ENCODE measurements at places on chromosomes 5 and 9.

DNA sequence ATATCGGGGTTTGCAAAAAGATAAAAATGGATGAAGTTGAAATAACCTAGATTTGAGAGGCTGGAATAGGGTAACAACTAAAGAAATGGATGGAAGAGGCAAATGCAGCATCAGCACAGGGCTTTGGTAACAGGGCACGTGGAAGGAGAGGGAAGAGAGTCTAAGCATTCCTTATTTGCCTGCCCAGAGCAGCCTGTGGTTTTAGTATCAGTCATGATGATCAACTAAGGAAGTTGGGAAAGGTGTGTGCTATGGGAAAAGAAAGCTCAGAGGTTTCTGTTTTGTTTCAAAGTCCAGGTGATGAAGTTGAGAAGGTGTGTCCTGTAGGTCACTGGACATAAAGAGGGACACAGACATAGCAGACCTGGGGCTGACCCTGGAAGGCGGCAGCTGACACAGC, 28.8 kb downstream of the GAS1 start:
- DNase-seq = no peak

- DNase-seq = no peak
Observed at GRCh38 chr5:147426640-147427327, 83.1 kb downstream of the DPYSL3 start.

- no peak for DNase-seq
Observed at GRCh38 chr5:142947427-142947709, 177.2 kb downstream of the ARHGAP26 start.

DNA sequence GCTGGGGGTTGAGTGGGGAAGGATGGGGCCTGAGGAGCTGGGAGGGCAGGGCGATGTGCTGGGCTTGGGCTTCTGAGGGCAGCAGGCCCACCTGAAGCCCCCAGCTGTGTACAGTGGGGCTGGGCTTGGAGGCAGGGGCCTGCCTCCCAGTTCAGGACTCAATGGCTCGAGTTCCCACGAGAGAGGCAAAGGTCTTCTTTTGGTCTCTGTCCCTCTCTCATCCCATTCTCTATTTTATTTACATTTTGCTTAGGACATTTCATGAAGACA, 180.6 kb downstream of the MACROH2A1 start:
- DNase-seq = no peak

DNA sequence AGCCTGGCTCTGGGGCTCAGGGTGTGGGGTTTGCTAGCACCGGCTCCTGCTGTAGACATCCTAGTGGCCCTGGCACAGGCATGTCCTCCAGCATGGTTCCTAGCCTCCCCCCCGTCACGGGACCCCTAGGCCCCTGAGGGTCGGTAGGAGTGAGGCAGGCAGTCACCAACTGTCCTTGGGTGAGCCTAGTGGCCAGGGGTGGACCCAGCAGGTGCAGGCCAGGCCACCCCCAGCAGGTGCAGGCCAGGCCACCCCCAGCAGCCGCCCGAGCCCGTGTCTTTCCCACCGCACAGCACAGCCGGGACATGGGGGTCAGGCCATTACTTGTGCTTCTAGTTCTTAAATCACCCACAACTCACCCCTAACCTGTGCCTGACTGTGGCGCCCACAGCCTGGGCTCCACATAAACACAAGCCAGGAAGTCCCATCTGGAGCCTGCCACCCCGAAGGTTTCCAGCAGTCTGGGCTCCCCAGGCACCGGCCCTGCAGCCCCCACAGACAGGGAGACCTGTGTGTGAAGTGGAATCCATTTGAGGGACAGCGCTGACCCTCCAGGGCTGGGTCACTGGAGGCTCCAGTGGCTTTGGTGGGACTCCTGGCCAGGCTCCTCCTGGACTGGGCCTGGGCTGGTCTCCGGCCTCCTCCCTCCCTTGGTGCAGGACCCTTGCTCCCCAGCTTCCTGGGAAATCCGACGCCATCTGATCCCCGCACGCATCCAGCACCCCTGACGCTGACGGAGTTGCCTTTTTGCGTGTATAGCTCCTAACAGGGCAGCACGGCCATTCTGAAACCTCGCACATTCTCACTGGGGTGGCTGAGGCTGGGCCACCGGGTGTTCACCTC, 114.1 kb upstream of the LPCAT1 start:
- no peak for DNase-seq

- no peak for DNase-seq
Observed at GRCh38 chr9:126708178-126708577, 94.5 kb downstream of the LMX1B start.

DNA sequence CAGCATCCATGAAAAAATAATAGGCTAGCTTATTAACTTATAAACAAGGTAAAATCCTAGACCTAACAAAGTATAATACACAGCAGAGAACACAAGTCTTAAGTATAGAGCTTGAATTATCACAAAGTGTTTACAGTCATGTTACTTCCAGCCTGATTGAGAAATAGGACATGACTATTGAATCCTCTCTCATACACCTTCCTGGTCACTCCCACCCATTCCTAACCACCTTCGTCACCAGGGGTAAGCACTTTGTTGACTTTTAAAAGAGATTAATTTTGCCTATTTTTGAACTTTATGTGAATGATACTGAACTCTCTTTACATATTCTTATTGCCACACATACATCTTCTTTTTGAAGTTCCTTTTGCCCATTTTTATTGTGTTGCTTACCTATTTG, 325.8 kb downstream of the PJA2 start:
- DNase-seq = no peak

GRCh38 chr5:11719888-11720481, 184.3 kb downstream of the CTNND2 start:
- no peak for DNase-seq

DNA sequence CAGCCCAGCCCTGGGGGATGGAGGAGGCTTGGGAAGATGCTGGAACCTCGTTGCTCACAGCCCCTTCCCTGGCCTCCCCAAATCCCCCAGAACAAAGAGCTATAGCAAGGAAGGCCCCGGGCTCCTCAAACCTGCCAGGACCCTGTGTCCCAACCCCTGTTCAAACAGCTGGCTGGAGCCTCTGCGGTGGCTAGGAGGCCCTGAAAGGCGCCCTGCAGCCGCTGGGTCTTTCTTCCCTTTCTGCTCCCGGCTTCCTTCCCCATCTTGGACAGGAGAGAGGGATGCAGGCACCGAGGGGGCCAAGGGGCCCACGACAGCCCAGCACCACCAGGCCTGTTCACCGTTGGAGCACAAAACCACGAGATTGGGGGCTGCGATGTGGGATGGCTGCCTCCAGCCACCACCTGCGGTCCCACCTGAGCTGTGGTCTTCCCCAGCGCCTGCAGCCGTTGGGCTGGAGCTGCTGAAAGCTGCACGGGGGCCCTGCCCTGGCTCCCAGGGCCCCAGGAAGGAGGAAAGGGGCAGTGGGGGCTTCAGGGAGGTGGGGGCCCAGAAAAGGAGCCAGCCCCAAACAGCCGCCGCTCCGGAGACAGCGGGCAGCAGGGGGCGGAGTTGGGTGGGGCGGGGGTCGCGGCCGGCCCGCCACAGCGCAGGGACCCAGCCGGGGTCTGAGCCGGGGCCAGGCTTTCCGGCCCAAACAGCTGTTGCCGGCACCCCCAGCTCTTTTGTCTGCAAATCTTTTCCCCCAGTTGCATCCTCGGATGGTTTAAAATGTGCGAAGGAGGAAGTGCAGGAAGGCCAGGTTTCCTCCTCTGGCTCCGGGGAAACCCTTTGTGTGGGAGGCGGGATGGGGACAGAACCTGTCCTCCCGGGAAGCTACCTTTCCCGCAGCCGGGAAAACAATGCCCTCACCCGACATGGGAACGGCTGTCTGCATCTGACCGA, 16.1 kb downstream of the NOTCH1 start:
- DNase-seq = no peak

DNA sequence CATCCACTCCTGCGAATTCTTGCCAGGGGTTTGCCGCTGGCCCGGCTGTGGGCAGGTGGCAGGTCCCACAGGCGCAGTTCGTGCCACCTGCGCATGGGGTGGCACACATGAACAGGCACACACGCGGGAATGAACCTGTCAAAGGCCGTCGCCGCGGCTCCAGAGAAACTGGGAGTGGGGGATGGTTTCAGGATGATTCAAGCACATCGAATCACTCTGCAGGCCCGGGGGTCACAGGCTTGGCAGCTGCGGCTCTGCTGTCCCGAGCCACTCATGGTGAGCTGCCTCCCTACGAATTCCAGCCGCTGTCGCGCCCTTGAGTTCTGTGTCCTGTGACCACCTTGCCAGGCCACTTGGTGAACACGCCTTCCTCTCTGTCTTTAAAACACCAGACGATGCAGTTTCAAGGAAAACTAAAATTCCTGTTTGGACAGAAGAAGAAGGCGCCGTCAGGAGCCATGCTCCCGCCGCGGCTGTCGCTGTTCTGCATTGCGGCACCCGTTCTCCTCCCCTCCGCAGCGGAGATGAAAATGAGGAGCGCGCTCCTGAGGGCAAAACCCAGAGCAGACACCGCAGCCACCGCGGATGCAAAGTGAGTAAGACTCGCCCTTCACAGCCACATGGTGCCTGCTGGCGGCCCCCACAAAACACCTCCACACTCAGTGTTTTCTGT, 15.4 kb upstream of the EXOC3 start:
- DNase-seq = no peak

DNA sequence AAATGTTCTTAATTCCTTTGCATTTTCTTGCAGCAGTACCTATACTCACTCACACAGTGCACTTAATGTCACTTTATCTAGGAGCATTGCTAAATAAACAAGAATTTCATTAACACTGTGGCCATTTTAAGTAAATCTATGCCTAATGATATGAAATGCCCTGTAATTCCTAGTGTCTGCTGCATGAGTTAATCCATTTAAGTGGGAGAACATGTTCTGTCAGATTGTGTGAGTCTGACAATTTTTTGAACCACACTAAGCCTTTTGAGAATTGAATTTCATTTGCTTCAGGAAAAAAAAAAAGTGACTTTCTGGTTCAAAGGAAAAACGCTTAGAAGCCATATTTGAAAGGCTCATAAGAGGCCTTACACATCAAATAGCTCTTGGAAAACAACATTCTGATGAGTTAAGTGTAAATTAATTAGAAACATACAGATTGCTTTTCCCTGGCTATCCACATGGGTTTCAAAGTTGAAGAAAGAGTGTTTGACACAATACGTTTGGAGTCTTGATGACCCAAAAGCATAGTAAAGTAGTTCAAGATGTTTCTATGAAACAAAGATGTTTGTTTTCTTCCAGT, 446.7 kb upstream of the GRAMD2B start:
- no peak for DNase-seq

DNA sequence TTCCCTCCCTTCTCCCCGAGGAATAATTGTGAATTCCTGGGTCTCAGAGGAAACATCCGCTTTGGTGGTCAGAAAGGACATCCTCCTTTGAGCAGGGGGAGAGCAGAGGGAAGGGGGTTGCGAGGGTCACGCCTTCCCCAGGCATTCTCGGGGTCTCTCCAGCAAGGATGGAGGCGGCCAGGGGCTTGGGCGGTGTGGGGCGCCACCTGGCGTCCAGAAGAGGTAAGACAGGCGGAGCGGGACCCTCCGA, 129.1 kb downstream of the KCNIP1 start:
- no peak for DNase-seq

DNA sequence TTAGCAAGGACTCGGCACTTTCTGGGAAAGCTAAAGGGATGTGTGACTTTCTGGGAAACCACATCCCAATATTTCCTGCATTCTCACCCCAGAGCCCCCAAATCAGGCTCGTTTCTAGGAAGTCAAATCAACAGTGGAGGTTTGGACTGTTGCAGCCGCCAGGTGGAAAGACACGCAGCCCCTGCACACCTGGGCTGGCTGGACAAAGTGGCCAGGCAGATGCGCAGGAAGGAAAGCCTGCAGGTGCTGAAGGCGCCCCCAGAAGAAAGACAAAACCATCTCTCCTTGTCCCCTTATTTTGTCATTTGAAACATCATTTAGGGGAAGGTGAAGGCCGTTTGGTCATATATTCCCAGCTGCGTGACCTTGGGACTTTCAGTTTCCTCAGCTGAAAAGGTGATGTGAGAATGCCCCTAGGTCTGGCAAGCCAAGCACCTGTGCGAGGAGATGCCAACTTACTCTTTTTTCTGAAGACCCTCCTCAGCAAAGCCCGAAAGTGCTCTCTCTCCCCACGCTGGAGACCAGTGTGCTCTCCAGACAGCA, 97.9 kb upstream of the CPEB4 start:
- DNase-seq = no peak

- DNase-seq = no peak
Observed at GRCh38 chr5:71586052-71586940, 844 bp upstream of the MCCC2 start.

DNA sequence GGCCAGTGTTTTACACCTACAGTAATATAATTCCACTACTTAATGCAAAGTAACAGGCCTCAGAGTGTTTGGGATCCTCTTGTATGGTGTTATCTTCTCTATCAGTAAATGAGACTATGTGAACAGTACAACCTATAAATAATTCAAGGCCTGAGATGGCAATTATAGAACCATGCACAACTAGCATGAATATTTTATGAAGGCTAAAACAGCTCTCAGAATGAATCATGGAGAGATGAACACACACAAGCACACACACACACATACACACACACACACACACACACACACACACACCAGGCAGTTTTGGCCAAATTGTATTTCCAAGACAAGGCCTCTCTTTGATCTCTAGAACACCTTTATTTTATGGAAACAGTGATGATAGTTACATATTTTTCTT, 224.9 kb downstream of the EBF1 start:
- DNase-seq = no peak

DNA sequence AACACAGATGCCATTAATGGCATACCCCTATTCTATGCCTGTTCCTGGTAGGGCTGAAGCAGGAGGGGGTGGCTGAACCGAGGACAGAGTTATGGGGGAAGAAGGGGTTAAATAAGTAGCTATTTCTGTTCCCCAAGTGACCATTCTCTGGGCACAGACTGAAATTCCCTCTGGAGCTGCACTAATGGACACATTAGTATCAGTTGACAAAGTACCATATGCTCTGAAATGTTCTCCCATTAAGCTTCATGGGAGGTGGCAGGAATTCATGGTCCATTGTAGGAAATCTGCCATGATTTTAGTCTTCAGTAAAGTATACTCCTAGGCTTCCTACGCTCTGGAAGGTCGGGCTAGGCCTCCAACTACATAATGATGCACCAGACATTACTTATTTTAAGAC, 10.5 kb upstream of the FRMPD1 start:
- no peak for DNase-seq

DNA sequence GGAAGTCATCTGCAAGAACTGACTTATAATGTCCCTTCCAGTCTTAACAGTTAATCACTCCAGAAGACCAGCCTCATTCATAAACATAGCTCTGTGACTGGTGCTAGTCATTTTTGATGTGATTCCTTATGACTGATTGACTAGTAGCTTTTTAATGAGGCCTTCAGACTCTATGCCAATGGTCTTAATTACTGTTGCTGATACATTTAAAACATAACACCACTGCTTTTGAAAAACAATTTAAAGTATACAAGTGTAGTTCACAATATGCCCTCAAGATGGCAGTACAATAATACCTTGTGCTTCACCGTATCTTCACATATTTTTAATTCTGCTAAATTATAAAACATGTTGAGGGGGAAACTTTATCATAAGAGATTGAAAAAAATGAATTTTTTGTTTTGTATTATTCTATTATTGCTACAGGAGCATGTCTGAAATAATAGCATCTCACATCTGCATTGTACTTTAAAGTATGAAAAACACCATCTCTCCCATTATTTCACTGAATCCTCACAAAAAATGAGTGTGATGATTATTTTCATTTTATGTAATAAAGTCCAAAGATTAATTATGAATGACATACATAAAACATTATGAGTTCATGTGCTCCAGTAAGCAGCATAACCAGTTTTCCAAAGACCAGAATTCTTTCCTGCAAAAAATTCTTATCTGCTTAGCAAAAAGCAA, 55.2 kb upstream of the SHISAL2B start:
- DNase-seq = no peak

All from cortex of kidney (tissue), 1 donor.